Aorta (tissue), 5 donors: ENCODE measurements at places on chromosomes 7 and 10.

GRCh38 chr7:84631913-84632312 lies 437.3 kb upstream of the SEMA3A start:
- no peak overlapping the region for H3K4me3 ChIP-seq
- no peak overlapping the region for H3K27ac ChIP-seq
- no peak for DNase-seq
- H3K27me3 ChIP-seq: no peaks in the 10 kb centered on the region
- no peaks in the 10 kb centered on the region for H3K36me3 ChIP-seq

DNA sequence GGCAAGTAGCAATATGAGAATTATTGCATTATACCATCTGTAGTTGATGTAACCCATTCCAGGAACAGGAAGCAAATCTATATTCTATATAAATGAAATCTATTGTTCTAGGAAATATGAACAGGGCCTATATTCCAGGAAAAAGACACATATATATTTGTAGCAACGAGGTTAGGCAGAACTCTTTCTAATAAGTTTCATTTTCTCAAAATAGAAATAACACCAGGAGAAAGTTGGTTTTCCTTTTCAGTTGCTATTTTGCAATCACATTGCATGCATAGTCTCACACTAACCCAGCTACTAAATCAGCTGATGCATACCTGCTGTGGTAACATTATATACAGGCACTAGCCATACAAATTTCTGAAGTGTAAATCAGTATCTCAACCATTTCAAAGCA lies 6.2 kb upstream of the IFIT2 start:
- H3K27ac ChIP-seq: no peak overlapping the region
- H3K27me3 ChIP-seq: no peaks in the 10 kb centered on the region
- no peaks in the 10 kb centered on the region for H3K4me1 ChIP-seq
- no peak overlapping the region for H3K4me3 ChIP-seq

DNA sequence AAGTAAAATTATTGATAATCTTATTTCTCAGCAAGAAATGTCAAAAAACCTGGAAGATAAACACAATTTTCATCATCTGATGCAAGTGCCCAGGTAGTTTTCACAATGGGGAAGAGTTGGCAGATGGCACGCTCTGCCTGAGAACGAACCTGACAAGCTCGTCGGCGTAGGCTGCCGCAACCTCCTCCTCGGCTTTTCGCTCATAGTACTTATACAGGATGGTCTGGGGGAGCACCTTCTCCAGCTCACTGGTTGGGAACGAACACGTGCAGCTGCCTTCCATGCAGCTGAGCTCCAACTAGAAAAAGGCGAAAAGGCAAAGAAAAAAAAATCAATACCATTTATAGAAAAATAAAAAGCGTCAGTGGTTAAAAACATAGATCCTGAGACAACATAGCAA lies 68.9 kb downstream of the RNF216 start:
- H3K27me3 ChIP-seq: no peaks in the 10 kb centered on the region
- H3K27ac ChIP-seq: no peak overlapping the region
- peaks cover 7% of the 10 kb centered on the region for H3K36me3 ChIP-seq

DNA sequence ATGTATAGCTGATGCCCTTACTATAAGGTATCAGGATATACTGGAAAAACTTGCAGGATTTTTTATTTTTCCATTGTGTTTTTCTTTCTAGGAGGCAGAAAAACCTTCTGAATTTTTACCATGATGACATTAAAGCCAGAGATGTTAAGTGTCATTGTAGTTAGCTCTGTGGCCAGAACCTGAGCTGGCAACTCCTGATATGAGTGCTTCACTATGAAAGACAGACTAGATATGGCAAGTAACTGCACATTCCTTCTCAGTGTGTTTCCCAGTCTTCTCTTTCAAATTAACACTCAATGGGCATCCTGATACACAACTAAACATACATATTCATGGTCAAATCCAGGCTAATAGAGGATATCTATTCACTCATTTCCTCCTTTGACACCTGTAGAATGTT lies 166.2 kb downstream of the CTTNBP2 start:
- no peak for DNase-seq
- H3K27me3 ChIP-seq: no peaks in the 10 kb centered on the region
- no peaks in the 10 kb centered on the region for H3K36me3 ChIP-seq
- no peak overlapping the region for H3K27ac ChIP-seq

DNA sequence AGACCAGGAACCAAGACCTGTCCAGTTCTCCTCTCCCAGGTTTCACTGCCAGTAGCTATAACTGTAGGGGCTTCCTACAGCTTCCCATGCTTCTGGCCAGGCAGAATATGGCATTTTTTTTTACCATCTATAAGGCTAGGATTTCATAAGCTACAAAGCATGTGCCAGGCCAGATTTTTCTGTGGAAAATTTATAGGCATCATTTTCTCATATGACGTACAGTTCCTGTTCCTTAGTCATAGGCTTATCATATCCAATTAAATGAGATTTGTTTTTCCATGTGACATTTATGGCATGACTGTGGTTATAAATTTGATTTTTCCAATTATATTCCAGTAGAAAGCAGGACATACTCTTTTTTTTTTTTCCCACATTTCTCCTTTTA lies 208.6 kb upstream of the NPY start:
- no peaks in the 10 kb centered on the region for H3K36me3 ChIP-seq
- no peak overlapping the region for H3K27ac ChIP-seq
- no peaks in the 10 kb centered on the region for H3K4me1 ChIP-seq

GRCh38 chr7:106768324-106768751 lies 96.7 kb upstream of the PIK3CG start:
- no peak overlapping the region for H3K27ac ChIP-seq
- H3K27me3 ChIP-seq: no peaks in the 10 kb centered on the region
- no peak for DNase-seq
- H3K4me3 ChIP-seq: no peak overlapping the region
- H3K4me1 ChIP-seq: peaks cover 5% of the 10 kb centered on the region
- no peaks in the 10 kb centered on the region for H3K36me3 ChIP-seq

- no peaks in the 10 kb centered on the region for H3K27me3 ChIP-seq
- DNase-seq: no peak
- H3K4me1 ChIP-seq: no peaks in the 10 kb centered on the region
- no peak overlapping the region for H3K27ac ChIP-seq
- H3K4me3 ChIP-seq: no peak overlapping the region
- no peaks in the 10 kb centered on the region for H3K36me3 ChIP-seq
These were observed 390.4 kb downstream of the CALN1 start for GRCh38 chr7:72021716-72022115.

- peaks cover 6% of the 10 kb centered on the region for H3K4me1 ChIP-seq
- DNase-seq: no peak
- H3K27ac ChIP-seq: no peak overlapping the region
- H3K27me3 ChIP-seq: no peaks in the 10 kb centered on the region
- H3K4me3 ChIP-seq: no peak overlapping the region
These were observed 300.9 kb downstream of the NEBL start for GRCh38 chr10:20596065-20596755.

GRCh38 chr10:11516431-11516746 lies 95.1 kb downstream of the USP6NL start:
- H3K4me1 ChIP-seq: no peaks in the 10 kb centered on the region
- H3K27ac ChIP-seq: no peak overlapping the region
- no peaks in the 10 kb centered on the region for H3K36me3 ChIP-seq
- no peak overlapping the region for H3K4me3 ChIP-seq
- H3K27me3 ChIP-seq: no peaks in the 10 kb centered on the region
